ENCODE measurements at places on chromosomes 2 and 18.

GRCh38 chr2:199870581-199870980 is 19.6 kb upstream of the FTCDNL1 start:
- DNase-seq, result no peak

GRCh38 chr18:10051877-10052631 is 138.2 kb downstream of the VAPA start:
- DNase-seq, result no peak

GRCh38 chr2:42928692-42929545 is 136.5 kb upstream of the HAAO start:
- DNase-seq, result no peak

DNA sequence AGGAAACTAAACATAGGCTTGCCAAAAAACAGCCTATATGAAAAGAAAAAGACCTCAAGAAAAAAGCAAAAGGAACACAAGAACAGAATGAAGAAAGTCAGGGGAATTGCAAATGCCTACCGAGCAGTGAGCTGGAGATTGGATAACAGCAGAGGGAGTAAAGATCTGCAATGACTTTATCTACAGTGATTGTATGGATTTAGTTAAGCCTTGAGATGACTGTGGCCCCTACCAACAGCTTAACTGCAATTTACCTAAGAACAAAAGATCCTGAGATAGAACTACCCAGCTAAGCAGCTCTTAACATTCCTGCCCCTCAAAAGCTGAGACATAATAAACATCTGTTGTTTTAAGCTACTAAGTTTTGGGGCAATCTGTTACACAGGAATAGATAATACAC is 20.5 kb downstream of the LNPK start:
- no peak for DNase-seq

DNA sequence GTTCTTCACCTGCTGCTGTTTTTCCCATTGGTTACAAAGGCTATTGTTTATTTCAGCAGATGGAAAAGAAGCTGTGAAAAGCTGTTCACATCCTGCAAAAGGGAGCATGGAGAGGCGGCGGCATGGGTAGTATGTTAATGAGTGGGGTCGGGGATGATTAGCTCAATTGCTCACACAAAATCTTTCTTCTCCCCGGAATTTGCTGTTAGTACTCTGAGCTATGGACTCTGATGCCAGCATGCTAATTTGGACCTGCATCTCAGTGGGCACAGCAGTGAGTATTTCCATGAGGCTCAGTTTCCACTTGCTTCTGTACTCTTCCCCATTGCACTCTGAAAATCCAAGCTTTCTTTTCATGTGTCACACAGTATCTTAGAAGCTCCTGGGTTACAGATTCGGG is 61.6 kb downstream of the DNER start:
- no peak for DNase-seq

DNA sequence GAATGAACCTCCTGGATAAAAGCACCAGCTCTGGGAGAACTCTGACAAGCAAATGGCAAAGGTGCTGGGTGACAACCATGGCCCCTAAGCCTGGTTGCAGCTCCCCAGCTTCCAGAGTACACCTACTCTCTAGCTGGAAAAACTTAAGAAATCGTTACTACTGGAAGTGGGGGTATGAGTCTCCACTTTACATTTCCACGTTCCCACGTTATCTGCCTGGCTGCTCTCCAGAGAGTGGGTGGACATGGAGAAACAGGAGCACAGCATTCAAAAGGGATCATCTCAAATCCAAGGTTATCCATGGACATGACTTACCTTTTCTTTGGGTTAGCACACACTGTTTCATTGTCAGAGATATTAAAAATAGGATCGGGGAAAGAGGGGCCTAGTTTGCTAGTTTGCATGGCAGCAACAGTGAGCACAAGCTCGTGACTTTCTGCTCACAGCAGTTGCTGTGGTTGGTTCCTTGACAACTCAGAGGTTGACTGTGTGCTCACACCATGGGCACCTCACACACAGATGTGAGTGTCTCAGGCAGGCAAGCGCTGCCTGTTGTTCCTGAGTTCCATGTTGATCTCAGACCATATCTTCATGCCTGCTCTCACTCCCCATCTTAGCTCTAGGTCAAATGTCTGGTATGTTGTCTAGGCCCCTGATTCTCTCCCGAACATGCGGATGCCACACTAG is 32.5 kb downstream of the PTPN18 start:
- no peak for DNase-seq

DNA sequence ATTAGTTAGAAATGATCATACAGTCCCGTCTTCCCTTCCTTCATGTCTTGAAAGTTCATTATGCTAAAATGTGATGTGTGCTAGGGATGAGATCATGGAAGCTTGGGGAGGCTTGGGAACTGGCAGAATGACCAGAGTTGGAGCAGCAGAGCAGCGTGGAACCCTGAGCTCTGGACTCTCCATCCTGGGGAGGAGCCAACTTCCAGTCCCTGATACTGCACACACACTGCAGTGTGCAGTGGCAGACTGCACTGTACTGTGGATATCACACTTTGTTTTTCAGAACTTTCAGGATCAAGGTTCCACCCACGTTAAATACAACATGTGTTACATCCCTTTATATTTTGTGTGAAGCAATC is 27.3 kb upstream of the GREB1 start:
- no peak for DNase-seq

- DNase-seq, result no peak
Measured at GRCh38 chr2:134461511-134461910, 207.6 kb downstream of the MGAT5 start.

- no peak for DNase-seq
Measured at GRCh38 chr18:63730773-63731172, 28.0 kb downstream of the SERPINB11 start.

- DNase-seq, result peak; percentile 50
Measured at GRCh38 chr2:54041135-54041534, 70.3 kb upstream of the PSME4 start.

GRCh38 chr18:12393510-12393909 is 14.2 kb upstream of the PRELID3A start:
- DNase-seq, result no peak

DNA sequence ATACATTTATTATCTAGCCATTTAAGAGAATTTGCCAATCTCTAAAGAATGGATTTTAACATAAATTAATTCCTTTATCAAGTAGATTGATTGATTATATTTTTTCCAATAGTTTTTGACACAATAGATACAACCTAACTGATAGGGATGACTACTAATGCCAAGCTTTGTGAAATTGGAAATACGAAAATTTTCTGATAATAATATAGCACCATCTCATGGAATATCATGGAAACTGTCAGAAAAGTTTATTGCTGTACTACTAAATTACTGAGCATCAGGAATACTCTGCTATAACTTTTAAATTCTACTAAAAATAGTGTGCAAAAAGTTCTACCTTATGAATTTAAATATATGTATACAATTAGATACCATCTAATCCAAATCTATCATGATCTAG is 101.8 kb upstream of the MAP2 start:
- DNase-seq, result no peak

DNA sequence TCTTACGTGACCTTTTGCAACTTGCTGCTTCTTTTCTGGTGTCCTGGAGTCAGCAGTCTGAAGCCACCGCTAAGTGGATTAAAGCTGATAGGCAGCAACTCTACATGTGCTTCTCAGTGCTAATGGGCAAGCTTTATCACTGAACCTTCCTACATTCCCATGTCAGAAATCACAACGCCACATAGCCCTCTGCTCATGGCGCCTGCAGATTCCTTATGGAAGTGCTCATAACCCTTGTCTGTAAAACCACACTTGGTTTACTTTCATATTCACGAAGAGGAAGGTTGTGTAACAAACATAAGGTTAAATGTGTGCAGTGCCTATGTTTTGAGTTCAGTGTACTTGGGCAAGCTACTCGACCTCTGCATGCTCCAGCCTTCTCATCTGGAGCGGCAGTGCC is 319.8 kb downstream of the FBXO15 start:
- DNase-seq, result no peak

- no peak for DNase-seq
Measured at GRCh38 chr2:140627136-140627535, 1503.7 kb downstream of the LRP1B start.

DNA sequence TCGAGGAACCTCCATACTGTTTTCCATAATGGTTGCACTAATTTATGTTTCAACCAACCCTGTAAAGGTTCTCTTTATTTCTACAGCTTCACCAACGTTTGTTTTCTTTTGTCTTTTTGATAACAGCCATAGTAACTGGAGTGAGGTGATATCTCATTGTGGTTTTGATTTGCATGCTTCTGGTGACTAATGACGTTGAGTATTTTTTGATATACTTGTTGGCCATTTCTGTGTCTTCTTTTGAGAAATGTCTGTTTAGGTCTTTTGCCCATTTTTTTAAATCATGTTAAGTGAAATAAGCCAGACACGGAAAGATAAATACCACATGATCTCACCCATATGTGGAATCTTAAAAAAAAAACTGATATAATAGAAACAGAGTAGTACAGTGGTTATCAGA is 74.8 kb upstream of the SMIM21 start:
- no peak for DNase-seq

GRCh38 chr2:143698352-143698751 is 569.1 kb downstream of the ARHGAP15 start:
- no peak for DNase-seq

- DNase-seq, result no peak
Measured at GRCh38 chr2:191935247-191935646, 88.4 kb upstream of the CAVIN2 start.

DNA sequence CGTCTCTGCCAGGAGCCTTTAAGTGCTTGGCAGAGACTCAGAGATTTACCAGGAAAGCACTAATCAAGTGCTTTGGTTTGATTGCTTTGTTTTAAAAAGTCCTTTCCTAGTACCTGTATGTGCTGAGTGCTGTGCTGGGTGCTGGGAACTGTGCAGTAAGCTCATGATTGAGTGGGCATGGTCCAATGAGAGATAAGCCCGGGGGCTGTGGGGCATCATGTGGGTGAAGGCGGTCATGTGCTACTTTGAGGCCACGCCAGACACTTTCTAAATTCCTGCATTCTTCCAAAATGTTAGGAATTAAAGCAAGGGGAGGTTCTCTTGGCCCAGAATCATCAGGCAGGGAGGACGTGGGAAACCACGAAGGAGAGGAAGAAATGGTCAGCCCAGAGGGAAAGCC is 109.0 kb downstream of the ACAA2 start:
- no peak for DNase-seq

DNA sequence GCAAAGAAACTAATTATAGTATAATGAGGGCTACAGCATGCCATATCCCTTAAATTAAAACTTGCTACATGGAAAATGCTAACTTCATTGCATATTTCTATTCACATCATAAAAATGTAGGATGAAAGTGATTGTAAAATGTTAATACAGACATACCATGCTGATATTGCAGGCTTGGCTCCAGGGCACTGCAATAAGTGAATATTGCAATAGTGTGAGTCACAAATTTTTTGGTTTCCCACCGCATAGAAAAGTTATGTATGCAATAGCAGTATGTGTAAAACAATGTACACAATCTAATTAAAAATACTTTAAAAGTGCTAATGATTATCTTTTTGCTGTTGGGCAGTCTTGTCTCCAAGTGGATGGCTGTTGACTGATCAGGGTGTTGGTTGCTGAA is 162.1 kb downstream of the CD8B2 start:
- no peak for DNase-seq

- no peak for DNase-seq
Measured at GRCh38 chr2:217691516-217691915, 311.3 kb downstream of the TNS1 start.

GRCh38 chr18:32238635-32239268 is 48.9 kb downstream of the MEP1B start:
- DNase-seq, result no peak

GRCh38 chr18:51739044-51739666 is 541.7 kb upstream of the MEX3C start:
- DNase-seq, result no peak

DNA sequence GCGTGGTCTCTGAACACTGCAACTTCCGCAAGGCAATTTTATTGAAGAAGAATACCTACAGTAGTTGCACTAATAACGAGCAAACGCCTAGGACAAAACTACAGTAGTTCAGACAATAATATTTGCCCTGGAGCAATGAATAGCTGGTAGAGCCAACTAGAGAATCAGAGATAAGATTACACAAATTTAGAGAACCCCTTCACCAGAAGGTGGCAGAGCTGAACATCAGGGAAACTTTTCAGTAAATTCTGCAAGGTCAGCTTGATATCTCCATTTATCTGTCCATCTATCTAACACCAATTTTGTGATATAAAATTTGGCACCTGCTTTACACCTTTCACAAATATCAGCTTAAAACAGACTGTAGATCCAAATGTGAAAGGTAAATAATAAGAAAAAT is 43.8 kb downstream of the CDH19 start:
- no peak for DNase-seq

DNA sequence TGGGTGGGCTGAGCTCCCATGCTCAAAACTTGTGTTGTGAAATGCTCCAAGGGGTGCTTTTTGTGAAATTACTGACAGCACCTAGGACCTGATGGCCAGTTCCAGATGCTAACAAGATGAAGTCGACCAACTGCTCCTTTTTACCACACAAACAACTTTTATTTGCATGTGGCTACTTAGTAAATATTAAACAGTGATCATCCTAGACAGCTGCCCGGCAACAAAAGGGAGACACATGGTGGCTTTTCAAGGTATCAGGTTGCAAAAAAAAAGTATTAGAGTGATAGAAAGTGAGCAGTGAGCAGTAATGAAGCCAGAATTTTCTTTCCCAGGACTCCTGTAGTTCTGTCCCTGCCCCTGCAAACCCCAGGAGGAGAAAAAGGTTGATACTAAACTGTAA is 118.5 kb downstream of the RPIA start:
- DNase-seq, result no peak

- no peak for DNase-seq
Measured at GRCh38 chr2:127535422-127535901, at the start of gene MYO7B. Gene MYO7B, plus strand, starts transcription at chr2:127535683. Its CDS starts 24,040 bp downstream, at chr2:127559723.

GRCh38 chr2:48946449-48947048 is 191.0 kb upstream of the LHCGR start:
- peak; percentile 14 for DNase-seq

DNA sequence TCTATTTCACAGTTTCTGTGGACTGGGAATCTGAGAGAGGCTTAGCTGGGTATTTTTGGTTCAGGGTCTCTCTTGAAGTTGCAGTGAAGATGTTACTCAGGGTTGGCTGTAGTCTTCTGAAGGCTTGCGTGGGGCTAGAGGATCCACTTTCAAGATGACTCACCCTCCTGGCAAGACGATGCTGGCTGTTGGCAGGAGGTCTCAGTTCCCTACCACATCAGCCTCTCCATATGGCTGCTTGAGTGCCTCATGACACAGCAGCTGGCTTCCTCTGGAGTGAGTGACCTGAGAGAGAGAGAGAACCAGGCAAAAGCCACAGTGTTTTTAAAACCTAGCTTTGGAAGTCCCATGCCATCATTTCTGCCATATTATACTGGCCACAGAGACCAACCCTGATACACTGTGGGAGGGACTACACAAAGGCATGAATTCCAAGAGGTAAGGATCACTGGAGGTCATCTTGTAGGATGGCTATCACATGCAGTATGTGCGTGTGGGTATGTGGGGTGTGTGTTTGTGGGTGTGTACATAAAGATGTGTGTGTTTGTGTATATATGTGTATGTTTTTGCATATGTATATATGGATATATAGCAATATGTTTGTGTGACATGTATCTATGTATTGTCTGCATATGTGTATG is 25.1 kb downstream of the DNPEP start:
- DNase-seq, result no peak

Data from stimulated activated CD4-positive, alpha-beta T cell treated with anti-CD3 and anti-CD28 coated beads, Interleukin-12 subunit alpha, Interleukin-12 subunit beta, amount 100 ng/mL, for 48 hours (primary cell).